Skeletal muscle cell (primary cell): ENCODE measurements at places on chromosomes 7 and 10.

DNA sequence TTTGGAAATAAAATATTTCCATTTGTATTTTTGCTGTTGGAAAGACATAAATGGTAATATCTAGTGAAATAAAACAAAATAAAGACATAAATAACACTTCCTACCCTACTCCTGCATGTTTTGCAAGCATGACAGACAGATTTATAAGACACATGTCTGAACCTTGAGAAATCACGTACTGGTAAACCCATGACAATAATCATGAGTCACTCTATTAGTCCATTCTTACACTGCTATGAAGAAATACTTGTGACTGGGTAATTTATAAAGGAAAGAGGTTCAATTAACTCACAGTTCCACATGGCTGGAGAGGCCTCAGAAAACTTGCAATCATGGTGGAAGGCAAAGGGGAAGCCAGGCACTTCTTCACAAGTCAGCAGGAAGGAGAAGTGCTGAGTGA, 942.2 kb downstream of the REEP3 start:
- DNase-seq: no peak

- no peak for DNase-seq
These were observed 69.8 kb upstream of the PRKCQ start for GRCh38 chr10:6649903-6650302.

GRCh38 chr7:121473645-121474300, 77.7 kb upstream of the FAM3C start:
- no peak for DNase-seq

DNA sequence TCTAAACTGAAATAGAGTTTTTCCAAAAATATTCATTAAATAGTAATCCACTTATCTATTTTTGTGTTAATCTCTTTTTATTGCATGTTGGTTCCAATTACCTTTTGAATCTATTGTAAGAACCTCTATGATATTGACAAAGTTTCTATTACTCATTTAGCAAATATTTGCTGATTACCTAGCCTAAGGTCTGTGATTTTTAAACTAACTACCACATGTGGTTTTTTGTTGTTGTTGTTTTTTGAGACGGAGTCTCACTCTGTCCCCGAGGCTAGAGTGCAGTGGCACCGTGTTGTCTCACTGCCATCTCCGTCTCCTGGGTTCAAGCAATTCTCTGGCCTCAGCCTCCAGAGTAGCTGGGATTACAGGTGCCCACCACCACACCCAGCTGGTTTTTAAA, 2.0 kb upstream of the ASB13 start:
- DNase-seq: no peak

GRCh38 chr7:79312022-79312421, 141.4 kb downstream of the MAGI2 start:
- DNase-seq: no peak

GRCh38 chr10:3648170-3648569, 136.8 kb downstream of the KLF6 start:
- DNase-seq: no peak

GRCh38 chr7:99752356-99752755, 17.4 kb upstream of the CYP3A7 start:
- DNase-seq: no peak
